NAMALWA (cell line): ENCODE measurements at places on chromosomes 1 and 21.
A peak's percentile ranks its signal among the peaks of the same experiment; 100 is the strongest.

- no peak for DNase-seq
These were observed 40.8 kb upstream of the TMPRSS2 start for GRCh38 chr21:41548781-41549180.

- no peak for DNase-seq
These were observed 85.0 kb downstream of the NUF2 start for GRCh38 chr1:163406772-163407171.

DNA sequence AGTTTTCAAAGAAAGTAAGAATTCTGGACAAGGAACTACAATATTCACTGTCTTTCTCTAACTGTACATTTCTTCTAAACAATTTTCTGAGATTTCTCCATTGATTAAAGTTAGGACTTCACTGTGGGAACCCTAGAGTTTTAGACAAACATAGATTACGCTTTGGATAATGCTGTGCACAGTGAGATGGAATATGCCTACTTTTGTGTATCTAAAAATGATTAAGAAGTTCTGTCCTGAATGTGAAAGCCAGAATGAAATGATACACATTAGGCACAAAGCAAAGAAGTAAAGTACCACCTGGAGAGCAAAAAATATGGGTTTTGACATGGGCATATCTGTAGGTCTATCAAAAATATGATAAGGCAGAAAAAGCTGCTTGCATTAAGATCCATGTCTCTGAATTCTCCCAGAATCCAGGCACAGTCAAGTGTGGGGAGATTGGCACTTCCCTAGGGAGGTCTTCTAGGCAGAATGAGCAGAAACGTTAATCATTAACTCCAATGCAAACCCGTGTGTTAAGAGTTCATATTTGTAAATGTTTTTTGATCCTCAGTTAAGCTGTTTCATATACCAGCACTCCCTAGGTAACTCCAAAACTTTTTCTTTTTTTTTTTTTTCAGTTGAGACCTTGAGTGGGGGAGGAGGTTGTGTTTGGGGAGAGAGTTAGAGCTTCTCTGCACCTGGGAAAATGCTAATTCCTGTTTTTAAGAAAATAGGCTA, 467.1 kb downstream of the LMO4 start:
- no peak for DNase-seq

- DNase-seq: no peak
These were observed 112.9 kb upstream of the PDE4B start for GRCh38 chr1:65679773-65680172.

DNA sequence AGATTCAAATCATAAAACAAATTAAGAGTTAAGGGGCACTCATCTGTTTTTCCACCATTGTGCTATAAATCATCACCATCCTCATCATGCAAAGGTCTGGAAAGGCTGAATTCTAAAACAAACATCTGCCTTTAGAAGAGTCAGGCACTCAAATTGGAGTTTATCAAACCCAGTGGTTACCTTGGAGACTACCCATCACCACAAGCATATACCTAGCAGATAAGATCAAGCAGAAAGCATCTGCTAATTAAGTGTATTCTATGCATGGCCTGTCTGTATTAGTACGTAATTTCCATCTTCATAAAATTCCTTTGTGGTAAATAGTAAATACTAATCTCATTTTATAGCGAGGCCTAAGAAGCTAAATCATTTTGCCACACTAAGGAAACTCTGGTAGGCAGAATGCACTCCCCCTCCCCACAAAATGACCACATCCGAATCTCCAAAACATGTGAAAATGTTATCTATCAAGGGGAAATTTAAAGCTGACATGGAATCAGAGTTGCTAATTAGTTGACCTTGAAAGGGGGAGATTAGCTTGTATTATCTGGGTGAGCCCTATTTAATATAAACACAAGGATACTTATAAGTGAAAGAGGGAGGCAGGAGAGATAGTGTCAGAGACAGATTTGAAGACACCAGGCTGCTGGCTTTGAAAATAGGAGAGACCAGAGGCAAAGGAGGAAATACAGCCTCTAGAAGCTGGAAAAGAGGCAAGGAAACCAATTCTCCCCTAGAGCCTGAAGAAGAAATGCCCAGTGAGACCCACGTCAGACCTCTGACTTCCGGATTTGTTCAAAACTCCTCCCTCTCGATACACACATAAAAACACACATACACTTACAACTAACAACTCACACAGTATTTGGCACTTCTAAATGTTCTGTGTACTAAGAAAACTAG, 23.2 kb downstream of the ARID4B start:
- peak; percentile 38 for DNase-seq

DNA sequence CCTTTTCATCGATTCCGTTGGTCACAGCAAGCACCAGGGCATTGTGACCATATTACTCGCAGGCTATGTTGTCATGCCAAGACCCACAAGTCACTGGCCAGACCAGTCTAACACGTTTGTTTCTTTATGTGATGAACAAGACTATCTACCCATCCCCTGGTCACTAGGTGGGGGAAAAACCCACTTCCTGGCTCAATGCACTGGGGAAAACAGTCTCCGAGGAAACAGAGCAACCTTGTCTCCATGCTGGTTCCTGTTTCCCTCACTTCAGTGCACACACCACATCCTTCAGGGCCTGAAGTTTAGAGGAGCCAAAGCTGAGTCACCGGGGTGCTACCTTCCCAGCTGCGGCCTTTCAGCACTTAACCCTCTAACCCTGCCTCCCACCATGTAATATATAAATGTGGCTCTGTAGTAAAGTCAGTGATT, 20.9 kb downstream of the ERICH3 start:
- DNase-seq: peak; percentile 53

- DNase-seq: peak; percentile 90
These were observed 12.4 kb downstream of the ARPC5 start for GRCh38 chr1:183622884-183623785.

DNA sequence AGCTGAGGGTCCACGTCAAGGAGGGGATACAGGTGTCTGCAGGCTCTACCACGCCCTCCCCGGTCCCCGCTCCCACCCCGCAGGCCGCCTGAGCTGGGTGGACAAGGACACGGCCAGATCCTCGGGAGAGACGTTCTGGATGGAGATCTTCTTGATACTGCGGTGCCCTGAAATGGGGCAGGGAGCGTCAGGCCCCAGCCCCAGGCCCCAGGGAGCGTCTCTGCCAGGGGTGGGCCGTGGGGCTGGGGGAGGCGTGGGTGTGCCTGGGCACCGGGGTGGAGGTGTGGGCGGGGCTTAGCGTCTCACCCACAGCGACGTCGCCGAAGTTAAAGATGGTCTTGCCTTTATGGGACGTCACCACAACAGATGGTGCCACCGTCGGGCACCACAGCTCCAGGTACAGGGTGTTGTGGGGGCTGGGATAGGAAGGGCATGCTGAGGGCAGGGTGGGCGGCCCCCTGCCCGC, 7.3 kb upstream of the TMEM52 start:
- DNase-seq: no peak

- no peak for DNase-seq
These were observed 159.1 kb upstream of the KCNK2 start for GRCh38 chr1:214923278-214923915.

DNA sequence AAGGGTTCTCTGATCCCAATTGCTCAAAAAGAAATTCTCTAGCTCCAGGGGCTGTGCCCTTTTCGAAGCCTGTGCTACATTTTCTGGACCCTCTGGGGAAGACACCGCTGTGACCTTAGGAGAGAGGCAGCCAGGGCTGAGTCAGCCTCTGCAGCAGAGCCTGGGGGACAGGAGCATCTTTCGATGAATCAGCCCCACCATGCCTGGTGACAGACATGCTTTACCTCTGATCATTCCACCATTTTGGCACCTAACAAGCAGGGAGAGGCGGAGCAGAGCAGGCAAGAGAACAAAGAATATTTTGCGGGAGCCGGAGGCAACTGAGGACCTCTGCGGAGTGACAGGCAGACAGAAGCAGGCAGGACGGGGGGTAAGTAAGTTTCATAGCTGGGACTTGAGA, 84.9 kb downstream of the VWA5B1 start:
- DNase-seq: no peak

GRCh38 chr1:217876896-217877295, 245.8 kb downstream of the SPATA17 start:
- DNase-seq: no peak
